ENCODE measurements at places on chromosomes 4 and X.
A peak's percentile ranks its signal among the peaks of the same experiment; 100 is the strongest.

- no peak for DNase-seq
Measured at GRCh38 chr4:79907001-79907400, 166.0 kb downstream of the ANTXR2 start.

GRCh38 chr4:107709916-107710315 is 10.1 kb downstream of the PAPSS1 start:
- DNase-seq = peak; percentile 82

GRCh38 chrX:119755981-119756533 is 2.3 kb upstream of the SOWAHD start:
- peak; percentile 60 for DNase-seq

DNA sequence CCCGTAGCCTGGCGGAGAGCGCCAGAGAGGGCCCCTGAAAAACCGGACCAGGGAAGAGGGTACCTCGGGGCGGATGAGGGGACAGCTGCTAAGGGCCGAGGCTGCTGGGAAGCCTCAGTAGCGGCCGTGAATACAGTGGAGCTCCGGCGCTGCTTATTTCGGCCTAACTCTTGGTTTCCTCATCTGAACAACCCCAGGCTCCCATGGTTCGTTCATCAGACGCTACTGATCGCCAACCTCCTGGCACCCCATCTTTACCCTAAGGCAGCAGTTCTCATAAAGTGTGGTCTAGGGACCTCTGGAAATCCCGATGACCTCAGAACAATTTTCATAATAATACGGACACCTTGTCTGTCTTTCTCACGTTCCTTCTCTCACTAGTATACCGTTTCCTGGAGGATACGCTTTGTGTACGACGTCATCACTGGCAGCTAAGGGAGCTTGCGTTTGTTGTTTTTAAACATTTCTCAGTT is 645 bp upstream of the RAB28 start:
- DNase-seq = no peak

DNA sequence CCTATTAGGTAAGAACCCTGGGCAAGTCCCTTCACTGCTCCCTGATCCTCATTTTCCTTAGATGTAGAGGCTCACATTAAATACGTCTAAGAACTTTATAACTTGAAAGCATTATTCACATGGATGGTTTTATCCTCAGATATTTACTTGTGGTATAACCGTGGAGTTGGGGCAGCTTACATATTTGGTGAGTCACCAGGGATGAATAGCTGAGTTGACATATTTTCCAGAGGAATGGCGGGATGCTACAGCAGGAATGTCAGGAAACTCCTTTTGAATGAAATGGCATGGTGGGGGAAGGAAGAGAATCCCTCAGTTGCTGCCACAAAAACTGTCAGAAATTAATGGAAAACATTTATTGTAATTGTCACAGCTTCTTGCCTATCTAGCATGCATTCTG is 165.3 kb upstream of the RPS6KA3 start:
- no peak for DNase-seq

GRCh38 chr4:76275486-76276124 is 24.1 kb downstream of the FAM47E start:
- DNase-seq = peak; percentile 39

DNA sequence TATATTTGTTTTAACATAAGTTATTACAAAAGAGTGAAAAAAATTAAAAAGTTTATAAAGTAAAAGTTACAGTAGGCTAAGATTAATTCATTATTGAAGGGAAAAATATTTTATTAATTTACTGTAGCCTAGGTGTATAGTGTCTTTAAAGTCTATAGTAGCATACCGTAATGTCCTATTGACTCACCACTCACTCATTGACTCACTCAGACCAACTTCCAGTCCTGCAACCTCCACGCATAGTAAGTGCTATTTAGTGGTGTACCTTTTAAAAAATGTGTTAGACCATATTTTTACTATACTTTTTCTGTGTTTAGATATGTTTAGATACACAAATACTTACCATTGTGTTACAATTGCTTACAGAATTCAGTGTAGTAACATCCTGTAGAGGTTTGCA is 841.1 kb downstream of the CENPC start:
- no peak for DNase-seq

DNA sequence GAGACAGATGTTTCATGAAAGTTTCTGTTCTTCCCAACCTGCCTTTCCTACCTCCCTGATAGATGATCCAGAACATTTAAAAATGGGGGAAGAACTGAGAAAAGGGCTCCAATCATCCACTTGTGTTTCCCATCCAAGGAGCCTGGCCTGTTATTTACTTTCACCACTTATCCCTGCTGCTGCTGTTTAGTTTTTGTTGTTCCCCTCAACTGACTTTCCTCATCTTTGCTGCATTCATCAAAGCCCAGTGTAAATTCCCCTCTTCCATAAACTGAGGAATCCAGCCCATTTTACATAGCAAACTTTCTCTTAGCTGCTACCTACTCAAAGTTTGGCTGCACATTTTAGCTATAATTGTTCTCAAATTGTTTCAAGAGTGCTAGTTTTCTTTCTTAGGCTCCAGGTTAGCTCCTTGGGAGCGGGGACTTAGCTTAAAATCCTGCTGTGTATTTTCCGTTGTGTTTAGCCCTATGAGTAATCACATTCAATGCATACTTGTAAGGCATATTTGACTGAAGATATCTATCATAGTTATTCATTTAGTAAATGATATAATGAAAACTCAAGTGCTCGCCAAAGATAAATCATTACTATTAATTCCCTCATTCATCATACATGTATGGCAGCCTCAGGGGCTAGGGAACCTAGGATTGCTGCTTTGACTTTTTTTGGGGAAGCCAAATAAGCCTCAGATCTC is 1.4 kb upstream of the PTPN13 start:
- DNase-seq = no peak

DNA sequence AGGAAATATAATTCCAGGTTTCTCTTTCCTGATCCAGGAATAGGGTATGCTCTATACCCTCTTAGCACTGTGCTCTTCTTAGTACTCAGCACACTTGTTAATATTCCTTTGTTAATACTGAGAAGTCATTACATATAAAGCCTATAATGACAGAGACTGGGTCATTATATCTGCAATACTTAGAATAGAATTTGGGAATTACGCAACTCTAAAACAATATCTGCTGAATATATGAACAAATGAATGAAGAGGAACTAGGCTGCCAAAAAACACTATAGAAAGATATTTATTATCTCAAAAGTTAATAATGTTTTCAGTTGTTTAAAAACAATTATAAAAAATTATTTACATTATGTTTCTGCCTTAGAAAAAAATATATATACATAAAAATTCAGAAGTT is 36.4 kb upstream of the ANKRD50 start:
- no peak for DNase-seq

GRCh38 chr4:2390784-2391421 is 27.5 kb downstream of the ZFYVE28 start:
- peak; percentile 35 for DNase-seq

DNA sequence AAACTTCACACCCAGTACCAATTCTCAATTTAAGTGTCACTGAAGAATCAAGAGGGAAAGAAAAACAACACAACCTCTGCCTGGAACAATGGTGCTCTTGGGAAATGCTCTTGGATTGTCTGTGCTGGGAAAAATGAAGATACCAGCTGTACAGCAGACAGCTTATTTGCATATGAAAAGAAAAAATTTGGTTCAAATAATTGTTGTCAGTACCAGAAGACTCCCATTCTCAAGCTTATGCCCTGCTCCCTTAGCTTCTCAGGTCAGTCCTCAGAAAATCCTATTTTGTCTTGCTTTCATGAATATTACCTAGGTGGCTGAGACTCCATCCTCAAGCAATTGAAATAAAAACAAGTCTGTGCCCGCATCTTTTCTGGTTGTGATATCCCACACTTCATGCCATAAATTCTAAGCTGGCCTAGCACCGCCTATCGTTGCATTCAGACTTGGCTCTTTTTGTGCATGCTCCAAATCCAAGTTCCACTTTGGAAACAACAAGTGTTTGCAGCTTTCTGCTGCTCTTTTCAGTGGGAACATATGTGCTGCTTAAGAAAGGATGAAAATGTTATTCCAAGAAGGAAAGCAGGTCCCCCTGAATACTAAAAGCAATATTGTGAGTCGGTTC is 431.6 kb downstream of the INPP4B start:
- DNase-seq = no peak

- DNase-seq = no peak
Measured at GRCh38 chr4:108031427-108032083, 41.9 kb downstream of the HADH start.

DNA sequence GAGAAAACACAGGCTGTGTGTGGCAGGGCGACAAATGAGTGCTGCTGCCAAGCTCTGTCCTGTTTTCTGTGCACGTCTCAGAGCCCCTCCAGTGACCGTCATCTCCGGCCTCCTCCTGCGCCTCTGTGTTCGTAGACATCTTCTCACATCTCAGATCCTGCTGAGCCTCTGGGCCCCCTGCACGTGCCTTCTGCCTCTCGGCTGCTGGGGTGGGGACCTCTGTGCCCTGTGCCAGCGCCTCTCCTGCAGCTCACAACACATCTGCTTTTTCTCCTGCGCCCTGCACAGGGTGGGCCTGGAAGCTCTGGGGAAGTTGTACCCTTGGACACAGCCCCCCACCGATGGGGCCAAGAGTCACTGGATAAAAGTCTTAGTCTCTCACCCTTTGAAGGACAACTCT is 2.4 kb upstream of the CTAG2 start:
- no peak for DNase-seq

DNA sequence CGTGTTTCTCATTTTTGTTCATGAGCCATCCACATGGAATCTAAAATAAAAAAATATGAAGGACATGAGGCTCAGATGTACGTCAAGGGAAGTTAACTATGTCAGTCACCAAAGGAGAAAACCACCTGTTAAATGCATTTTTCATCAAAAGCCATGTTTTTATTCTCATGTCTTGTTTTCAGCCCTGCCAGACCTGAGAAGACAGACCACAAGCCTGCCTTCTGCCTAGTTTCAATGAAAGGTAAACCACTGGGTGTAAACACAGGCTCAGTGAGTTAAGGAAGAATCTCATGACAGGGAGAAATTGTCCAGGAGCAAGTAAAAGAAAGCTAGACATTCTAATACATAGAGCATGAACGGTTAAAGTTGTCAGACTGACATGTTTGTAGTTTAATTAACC is 52.3 kb upstream of the TNIP3 start:
- DNase-seq = no peak

- no peak for DNase-seq
Measured at GRCh38 chr4:119797238-119797894, 168.8 kb upstream of the PDE5A start.

DNA sequence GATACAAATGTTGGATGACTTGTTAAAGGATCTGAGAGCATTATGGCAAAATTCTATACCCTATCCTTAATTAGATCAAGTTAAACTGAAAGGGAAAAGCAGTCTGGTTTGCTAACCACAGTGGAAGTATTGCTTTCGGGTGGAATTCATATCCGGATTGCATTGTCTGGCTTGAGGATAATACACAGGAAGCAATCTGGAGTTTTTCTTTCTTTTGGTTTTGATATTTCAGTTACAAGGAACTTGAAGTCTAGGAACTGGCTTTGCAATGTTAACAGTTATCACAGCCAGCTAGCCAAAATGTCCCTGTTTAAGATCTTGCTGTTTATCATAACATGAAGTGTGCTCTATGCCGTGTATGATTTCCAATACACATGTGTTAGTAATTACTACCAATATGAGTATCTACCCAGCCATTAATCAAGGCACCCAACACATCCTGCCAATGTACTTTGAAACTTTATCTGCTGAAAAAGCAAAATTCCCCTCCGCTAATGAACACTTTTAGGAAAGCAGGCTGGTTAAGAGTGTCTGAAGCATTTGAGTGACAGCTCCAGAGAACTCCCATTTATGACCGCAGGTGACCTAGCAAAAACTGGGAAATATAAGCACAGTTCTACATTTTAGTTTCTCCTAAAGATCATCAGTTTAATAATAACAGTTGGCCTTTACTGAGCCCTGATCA is 146.4 kb downstream of the PALLD start:
- no peak for DNase-seq
